ENCODE measurements at places on chromosomes 2 and 18.

DNA sequence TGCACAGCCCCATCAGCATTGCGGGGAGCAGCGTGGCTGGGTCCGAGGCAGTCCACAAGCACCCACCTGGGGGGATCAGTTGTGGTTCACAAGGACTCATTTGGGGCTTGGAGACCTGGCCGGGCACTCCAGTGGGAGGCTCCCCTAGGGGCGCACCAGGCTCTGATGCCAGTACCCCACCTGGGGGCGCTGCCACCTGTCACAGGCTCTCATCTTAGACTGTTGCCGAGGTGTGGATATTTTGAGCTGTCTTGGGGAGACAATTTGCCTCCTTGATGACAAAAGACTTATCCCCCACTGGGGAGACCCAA lies 3.0 kb downstream of the ADRA2B start:
- peak; percentile 66 for DNase-seq

DNA sequence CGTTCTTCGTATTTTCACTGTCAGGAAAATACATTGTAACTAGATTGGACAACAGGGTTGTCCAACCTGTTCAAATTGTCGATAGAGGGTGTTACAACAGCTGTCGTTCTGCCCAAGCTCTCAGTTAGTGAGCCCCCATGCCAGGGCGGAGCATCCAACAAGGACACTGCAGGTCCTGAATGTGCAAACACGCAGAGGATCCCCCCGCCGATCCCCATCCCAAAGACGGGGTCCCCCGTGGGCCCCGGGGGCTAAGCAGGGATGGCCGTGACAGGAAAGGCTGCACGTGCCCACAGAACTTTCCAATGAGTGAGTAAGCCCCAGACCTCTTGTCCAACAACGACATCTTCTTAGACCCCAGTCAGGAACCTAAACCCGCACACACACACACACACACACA lies 140.8 kb downstream of the PXDN start:
- DNase-seq = peak; percentile 43

DNA sequence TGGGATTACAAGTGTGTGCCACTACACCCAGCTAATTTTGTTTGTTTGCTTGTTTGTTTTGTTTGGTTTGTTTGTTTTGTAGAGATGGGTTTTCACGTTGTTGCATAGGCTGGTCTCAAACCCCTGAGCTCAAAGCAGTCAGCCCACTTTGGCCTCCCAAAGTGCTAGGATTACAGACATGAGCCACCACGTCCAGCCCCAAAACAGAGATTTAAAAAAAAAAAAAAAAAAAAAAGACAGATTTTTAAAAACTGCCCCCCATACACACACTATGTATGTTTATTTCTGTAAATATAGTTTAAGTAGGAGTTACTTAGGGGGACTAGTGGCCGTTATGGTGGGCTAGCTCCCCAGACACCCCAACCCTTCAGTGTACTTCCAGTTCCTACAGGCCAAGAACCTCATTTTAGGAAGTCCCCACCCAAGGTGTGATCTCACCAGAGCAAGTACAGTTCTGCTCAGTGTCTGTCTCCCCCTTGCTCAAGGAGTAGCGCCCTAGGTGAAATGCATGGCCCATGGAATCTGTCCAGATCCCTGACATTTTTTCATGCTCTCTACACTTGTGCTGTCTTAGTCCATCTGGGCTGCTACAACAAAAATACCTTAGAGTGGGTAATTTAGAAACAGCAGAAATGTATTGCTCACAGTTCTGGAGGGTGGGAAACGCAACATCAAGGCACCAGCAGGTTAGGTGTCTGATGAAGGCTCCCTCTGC lies 1.6 kb upstream of the TMBIM1 start:
- DNase-seq = no peak

DNA sequence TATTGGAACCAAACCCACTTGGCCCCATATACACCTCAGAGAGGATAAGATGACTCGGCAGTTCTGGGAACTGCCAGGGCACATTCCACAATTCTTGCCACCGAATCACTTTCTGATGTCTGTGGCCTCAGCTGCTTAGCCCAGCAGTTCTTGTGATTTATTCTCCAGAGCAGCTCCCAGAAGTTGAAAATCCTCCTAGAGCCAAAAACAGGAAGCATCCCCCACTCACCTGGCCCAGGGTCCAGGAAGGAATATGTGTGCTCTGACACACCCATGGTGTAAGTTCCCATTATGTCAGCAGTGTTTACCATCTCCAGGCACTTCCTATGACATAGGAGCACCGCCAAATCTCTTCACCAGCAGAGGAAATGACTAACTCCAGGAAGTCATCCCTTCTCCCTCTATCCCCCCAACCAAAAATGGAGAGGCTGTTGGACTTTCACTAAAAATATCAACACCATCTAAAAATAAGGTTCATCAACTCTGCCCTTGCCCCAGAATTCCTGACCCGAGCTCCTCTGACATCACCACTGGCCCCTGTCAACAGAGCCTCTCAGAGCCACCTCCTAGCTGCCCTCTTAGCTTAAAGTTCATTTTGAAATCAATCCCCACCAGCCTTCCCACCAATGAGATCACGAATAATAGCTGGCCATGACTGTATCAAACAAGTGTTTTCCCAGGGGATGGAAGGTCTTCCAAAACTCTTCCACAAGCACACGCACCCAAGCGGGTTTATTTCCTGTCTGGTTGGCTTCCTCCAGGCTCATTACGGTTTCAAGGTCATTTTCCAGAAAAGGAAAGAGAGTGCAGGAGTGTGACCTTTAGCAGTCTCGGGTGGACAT lies 223.1 kb upstream of the PARD3B start:
- DNase-seq = no peak

- no peak for DNase-seq
Measured at GRCh38 chr2:7424481-7424880, 507.3 kb downstream of the RNF144A start.

DNA sequence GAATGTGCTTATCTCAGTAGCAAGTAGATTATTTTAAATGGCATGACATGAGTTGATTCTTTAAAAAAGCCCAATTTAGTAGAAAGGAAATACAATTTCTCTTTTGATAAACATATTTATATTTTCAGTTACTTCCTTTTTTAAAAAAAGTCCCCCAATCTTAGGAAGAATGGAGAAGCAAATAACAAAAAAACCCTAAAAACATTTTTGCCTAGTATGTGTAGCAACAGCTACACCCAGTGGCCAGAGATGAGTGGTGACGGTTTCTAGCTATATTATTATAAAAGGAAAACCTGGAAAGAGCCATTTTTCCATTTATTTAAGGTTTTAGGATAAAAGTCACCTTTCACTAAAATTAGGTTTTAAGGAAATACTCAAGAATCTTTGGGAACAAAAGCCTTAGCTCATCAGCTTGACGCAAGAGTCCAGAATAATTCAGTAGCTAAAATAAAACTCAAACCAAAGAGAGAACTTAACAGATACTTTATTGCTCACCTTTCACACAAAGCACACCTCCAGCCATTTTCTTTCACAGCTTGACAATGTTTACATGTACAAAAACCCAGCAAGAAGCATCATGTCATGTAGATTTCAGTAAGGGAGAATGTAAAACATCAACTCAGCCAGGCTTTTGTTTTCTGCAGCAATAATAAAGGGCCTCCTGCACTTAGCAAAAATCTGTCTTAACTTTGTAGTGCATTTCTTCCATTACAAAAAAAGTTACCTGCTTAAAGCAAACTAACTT lies 15.7 kb downstream of the FAM98A start:
- no peak for DNase-seq

DNA sequence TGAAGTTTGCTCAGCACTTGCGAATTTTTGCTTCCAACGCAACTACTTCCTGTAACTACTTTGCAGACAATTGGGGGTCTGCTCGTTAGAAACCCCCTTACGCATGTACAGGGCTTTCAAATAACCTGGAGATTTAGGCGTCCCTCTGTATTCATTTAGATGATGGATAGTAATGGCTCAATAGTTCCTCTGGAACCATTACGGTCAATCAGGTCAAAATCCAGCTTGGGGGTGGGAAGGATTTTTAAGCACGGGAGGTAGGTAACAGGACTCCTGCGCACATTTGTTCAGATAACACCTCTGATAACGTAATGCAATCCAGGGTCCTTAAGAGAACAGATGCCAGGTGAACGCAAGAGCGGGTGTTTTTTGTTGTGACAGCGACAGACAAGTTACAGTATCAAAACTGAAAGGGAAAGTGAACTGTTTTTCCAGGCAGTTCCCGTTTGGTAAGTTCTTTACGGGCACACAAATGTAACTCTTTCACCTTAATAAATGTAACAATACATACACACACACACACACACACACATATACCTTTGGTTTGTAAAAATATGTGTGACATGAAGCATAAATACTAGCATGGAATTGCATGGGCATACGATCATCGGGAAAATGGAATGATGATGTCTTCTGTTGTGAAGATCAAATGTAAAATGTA lies 3.8 kb upstream of the OSR1 start:
- DNase-seq = no peak

GRCh38 chr2:43050866-43051265 lies 175.5 kb downstream of the ZFP36L2 start:
- DNase-seq = peak; percentile 35

DNA sequence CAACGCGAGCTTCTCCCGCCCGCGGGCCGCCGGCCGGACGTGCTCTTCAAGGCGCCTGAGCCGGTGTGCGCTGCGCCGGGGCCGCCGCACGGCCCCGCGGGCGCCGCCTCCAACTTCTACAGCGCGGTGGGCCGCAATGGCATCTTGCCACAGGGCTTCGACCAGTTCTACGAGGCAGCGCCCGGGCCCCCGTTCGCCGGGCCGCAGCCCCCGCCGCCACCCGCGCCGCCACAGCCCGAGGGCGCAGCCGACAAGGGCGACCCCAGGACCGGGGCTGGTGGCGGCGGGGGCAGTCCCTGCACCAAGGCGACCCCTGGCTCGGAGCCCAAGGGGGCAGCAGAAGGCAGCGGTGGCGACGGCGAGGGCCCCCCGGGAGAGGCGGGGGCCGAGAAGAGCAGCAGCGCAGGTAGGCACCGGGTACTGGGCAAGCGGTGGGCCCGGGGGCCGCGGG lies 676 bp downstream of the HOXD11 start:
- peak; percentile 76 for DNase-seq

- DNase-seq = peak; percentile 84
Measured at GRCh38 chr2:222404151-222404905, 20.0 kb upstream of the SGPP2 start.

GRCh38 chr2:224008702-224009261 lies 30.3 kb downstream of the SERPINE2 start:
- no peak for DNase-seq

DNA sequence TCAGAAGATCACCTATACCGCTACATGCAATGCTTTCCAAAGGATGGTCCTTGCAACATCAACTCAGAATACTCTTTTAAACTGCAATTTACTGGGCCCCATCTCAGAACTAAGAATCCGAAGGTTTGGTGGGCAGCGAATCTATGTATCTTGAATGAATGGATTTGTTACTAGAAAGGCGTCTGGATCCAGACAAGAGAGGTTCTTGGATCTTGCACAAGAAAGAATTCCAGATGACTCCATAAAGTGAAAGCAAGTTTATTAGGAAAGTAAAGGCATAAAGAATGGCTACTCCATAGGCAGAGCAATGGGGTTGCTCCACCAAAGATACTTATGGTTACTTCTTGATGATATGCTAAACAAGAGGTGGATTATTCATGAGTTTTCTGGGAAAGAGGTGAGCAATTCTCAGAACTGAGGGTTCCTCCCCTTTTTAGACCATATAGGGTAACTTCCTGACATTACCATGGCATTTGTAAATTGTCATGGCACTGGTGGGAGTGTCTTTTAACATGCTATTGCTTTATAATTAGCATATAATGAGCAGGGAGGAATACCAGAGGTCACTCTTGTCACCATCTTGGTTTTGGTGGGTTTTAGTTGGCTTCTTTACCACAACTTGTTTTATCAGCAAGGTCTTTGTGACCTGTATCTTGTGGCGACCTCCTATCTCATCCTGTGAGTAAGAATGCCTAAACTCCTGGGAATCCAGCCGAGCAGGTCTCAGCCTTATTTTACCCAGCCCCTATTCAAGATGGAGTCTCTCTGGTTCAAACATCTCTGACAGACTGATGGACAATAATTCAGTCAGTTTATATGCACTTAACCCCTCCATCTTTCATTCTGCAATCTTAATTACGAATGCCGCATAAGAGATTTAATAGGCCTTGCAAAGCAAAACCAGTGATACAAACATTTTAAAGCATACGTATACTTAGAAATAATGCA lies 7.5 kb upstream of the RMDN2 start:
- no peak for DNase-seq

DNA sequence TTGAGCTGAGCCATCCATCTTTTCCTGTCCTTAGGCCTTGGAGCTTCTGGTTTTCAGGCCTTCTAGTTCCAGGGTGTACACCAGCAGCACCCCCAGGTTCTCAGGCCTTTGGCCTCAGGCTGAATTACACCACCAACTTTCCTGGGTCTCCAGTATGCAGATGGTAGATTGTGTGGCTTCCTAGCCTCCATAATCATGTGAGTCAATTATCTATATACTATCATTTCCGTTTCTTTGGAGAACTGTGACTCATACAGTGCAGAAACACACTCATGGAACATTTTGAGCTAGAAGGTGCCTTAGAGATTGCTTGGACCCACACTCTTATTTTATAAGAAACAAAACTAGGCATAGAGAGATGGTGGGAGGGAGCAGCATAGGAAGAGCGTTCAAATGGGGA lies 167.4 kb downstream of the NCK2 start:
- DNase-seq = no peak

DNA sequence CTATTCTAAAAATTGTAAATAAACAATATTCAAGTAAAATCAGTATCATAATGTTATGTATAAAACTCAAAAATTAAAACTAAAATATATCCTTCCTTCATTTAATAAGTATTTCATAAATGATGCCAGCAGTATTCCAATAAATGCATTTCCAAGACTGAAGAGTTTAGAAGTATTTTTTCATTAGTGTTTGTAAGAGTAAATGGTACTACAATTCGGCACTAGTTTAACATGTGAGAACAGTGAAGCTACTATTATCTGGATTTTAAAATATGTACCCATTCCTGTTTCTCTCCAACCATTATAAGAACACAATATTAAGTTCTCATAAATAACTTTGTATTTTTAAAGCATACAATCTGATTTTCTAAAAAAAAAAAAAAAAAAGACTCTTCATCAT lies 3.3 kb downstream of the BAZ2B start:
- no peak for DNase-seq
